ENCODE measurements at places on chromosomes 7 and 10. TPM values are rescaled to one million over a fixed set of nuclear protein-coding genes. Genes with fewer than 3 reads are reported as not detected.
A peak's percentile ranks its signal among the peaks of the same experiment; 100 is the strongest.

The TLL2 gene
- 0.31 TPM for total RNA-seq

DNA sequence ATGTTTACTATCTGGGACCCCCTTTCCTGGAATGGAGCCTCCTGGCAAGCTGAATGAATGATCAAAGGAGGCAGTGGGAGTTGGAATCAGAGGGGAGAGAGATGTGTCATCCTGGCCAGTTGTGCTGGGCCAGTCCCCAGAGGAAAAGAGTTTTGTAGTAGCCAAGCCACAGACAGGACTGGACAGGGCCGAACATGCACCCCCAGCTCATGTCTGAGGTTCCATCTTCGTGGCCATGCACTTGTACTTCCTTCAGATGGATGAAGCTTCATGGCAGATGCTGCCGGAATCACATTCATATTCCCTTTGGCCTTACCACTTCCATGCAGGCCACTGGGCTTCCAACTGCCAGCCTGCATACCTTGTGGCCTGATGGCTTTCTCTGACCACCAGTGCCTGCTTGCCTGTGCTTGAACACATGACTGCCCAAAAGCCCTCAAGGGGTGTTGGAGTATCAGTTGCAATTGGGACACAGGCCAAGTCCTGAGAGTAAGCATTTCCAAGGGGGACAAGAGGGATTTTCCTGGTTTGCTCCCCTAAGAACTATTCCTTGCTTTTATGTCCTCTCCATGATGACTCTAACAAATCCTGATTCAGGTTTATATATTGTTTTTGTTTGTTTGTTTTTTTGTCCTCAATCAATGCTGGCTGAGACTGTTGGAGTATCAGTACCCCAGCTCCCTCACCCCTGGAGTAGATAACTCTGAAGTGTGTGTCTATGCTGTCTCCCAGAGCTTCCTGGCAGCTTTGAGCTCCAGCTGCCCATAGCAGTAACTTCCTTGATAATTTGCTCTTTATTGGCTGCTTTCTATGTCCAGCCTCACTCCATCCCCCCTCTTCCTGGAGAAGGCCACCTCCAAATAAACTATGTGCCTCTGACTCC lies 63.6 kb downstream of the TMEM130 start:
- no peak for DNase-seq

The PRKAR2B gene
- total RNA-seq = 9.7 TPM

The LRIT1 gene
- total RNA-seq = not detected

The ADAP1 gene
- 1.6 TPM for total RNA-seq

GRCh38 chr10:1156921-1157614 lies 100.9 kb downstream of the WDR37 start:
- no peak for DNase-seq

The NPTX2 gene
- total RNA-seq = not detected

The GIMAP4 gene
- total RNA-seq = not detected

The PIP gene
- total RNA-seq = not detected

DNA sequence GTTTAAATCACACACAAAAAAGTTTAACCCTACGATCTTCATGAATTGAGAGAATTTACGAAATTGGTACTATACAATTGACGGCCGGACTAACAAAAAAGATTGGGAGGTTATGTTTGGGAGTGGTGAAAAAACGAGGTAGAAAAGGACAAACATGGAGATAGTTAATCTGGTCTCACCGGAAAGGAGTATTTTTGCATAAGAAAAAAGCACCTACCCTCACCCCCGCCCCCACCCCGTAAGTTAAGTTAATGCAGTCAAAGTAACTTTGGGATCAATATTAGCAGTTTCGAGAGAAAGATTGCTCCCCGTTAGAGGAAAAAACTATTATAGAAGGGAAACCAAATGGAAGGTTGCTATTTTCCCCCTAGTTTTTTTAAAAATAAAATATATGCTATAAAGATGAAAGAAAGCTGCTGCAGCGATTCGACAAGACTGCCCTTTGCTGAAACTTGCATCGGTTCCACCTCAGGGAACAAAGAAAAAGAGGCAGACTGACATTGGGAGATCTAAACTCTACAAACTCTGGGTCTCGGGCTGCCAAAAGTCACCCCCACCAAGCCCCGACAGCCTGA lies 3.5 kb downstream of the SP8 start:
- DNase-seq = no peak

DNA sequence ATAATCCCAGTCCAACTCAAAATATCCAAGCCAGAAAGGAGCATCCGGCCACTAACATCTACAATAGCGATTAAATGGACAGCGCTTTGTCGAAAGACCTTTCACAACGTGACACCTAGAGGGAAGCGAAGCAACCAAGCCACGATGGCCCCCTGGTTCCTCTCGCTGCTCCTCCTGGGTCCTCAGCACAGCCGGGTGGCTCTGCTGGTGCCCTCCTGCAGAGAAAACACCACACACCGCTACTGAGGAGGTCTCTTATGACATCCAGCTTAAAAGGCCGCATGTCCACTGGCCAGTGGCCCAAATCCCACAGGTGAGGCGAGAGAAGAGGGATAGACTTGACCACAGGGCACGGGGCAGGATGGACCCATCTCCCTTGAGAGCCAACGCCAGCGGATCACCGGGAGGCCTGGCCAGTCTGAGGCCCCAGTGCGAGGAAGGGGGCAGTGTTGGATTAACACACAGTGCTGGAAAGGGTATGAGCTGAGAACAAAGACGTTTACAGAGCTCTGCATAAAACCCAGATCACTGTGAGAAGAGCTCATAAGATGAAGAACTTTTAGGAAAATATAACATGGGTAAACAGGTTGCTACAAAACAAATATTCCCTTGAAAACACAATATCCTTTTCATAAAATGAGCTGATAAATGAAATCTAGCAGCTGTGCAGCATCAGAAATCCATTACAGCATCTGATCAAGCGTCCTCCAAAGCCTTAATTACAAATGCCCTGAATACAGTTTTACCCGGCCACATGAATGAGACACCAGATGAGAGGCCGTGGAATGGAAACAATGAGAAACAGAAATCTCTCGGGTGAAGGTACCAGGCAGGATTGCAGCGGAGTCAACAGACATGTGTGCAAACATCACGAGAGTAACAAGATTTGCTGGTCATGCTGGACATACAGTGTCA lies 236.7 kb downstream of the DIP2C start:
- no peak for DNase-seq

DNA sequence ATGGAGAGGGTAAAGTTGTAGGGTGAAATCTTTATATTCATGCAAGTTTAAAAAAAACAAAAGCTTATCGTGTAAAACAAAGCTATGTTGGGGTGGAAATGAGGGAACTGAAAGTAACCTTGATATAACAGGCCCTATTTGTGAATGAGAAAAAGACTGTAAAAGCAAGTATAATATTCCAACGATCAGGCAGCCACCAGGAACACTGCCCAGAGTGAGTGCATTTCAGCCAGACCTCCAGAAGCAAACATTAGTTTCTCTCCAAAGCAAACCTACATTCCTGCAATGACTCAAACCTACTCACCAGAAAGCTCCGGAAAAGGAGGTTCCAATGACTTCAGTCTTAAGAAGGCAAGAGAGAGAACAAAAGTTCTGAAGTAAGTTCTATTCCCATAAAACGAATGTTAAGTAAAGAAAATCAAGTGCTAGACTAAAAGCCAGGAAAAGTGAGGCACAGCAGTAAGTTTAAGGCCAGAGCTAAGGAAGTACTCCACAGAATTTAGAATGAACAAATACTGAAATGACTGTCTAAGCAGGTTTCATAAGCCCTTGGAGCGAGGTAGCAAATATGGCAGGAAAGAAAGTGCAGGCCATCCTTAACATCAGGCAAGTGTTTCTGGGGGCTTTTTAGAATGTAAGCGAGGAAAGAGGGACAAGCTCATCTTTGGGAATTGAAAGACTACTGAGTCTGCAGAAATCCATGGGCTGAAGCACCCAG lies 493.1 kb downstream of the XPNPEP1 start:
- DNase-seq = peak; percentile 82

DNA sequence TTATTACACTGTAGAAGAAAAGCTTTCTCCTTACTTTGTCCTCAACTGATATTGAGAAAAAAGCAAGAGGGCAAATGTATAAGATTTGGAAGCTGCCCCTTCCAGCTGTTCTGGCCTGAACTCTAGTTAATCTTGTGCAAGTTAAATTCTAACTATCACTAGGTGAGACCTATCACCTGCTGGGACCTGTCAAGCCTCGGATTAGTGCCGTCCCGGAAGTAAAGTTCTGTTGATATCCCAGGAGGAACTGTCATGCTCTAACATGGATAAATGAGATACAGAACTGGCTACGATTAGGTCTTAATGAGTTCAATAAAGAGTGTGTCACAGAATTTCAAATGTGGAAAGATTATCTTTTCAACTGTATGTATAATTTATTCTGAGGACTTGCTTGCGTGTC lies 1.2 kb upstream of the BPGM start:
- no peak for DNase-seq

The AOAH gene
- not detected for total RNA-seq

DNA sequence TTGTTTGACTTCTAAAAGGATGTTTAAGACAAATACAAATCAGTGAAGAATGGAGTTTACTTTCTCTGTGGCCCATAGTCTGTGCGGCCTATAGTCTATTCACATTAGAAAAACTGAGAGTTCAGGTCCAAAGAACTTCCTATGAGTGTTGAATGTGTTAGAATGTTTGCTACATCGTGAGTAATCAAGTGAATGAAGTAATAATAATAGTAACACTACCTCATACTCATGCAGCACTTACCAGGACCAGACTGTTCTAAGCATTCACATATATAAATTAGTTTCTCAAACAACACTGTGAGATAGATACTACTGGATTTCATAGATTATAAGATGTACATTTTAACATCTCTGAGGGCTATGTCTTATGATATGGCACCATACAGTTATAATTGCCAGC lies 70.4 kb downstream of the RALA start:
- no peak for DNase-seq

GRCh38 chr7:11430841-11431240 lies 401.2 kb downstream of the THSD7A start:
- no peak for DNase-seq

- DNase-seq = no peak
These were observed 933 bp upstream of the RNF32 start for GRCh38 chr7:156639426-156640256.

The DEPP1 gene
- 1.5 TPM for total RNA-seq

The POLR2J2 gene
- 7.4 TPM for total RNA-seq

The SLC29A3 gene
- total RNA-seq = 4.4 TPM

DNA sequence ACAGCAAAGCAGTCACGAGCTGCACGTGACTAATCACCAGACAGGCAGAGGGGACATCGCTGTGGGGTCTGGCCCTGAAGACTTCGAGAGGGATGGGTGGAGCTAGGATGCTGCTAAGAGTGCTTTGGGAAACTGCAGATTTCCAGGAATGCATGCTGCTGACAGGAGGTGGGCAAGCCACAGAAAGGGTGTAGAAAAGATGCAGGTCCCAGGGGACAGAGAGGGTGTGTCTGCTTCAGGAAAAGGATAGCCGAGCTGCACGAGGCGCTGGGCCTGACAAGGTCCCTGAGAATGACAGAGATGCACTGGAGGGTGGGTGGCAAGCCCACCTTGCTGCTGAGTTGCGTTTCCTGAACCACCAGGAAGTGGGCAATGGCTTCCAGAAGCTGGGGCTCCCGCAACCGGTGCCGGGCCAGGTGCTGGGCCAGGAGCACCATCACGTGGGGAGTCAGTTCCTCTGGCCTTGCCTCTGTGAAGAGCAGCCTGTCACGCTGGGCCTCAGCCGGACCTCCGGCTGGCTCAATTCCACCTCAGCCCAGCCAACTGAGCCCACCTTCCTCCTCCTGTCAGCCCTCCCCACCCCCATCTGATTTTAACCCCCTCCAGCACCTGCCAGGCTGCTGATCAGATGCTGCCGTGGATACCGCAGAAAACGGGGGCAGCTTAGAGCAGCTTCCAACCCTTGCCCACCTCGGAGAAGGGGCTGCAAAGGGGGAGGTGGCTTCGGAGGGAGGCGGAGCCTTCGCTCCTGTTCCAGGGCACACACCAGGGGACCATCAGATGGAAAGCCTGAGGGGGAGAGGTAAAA lies 2.2 kb downstream of the FASTK start:
- DNase-seq = no peak

GRCh38 chr7:43294080-43294630 lies 181.7 kb downstream of the HECW1 start:
- DNase-seq = peak; percentile 70

GRCh38 chr7:26854876-26855855 lies 9.2 kb downstream of the SKAP2 start:
- DNase-seq = no peak

- DNase-seq = no peak
These were observed 706.7 kb upstream of the PHF14 start for GRCh38 chr7:10266976-10267375.

GRCh38 chr10:86657011-86657395 lies 2.7 kb downstream of the OPN4 start:
- no peak for DNase-seq

DNA sequence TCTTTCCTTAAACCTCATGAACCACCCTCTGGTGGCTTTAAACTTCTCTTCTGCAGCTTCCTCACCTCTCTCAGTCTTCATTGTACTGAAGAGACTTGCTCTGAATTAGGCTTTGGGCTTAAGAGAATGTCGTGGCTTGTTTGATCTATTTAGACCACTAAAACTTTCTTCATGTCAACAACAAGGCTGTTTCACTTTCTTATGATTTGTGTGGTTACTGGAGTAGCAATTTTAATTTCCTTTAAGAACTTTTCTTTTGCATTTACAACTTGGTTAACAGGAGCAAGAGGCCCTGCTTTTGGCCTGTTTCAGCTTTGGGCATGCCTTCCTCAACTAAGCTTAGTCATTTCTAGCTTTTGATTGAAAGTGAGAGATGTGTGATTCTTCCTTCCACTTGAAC lies 38.1 kb upstream of the CDHR3 start:
- DNase-seq = no peak

Measured in HFFc6 (cell line).